Skeletal muscle tissue (tissue), 5 donors: ENCODE measurements at places on chromosomes 12 and 14. TPM values are rescaled to one million over a fixed set of nuclear protein-coding genes. Genes with fewer than 3 reads are reported as not detected.

Gene PLA2G1B
- total RNA-seq: not detected

Gene ADAMTS20
- total RNA-seq: 0.52 TPM

Gene ARF6
- 24.5 TPM for total RNA-seq

Gene PLBD2
- 4.2 TPM for total RNA-seq

Gene ANKRD33
- total RNA-seq: not detected

Gene KRT79
- 1.6 TPM for total RNA-seq

Gene SPRYD4
- total RNA-seq: 2.1 TPM

Gene SIX4
- 11.0 TPM for total RNA-seq

Gene BIN2
- total RNA-seq: 3.1 TPM

Gene MSRB3
- 34.4 TPM for total RNA-seq

Gene ZNF268
- total RNA-seq: 15.7 TPM

Gene MGP
- 292 TPM for total RNA-seq

Gene SLC10A1
- not detected for total RNA-seq

Gene KCNH5
- under 0.01 TPM for total RNA-seq

Gene ALDH2
- total RNA-seq: 5.7 TPM

Gene GUCY2C
- total RNA-seq: not detected

Gene PRH2
- total RNA-seq: not detected

Gene NEUROD4
- total RNA-seq: not detected

Gene EPS8
- 27.7 TPM for total RNA-seq

Gene HELB
- total RNA-seq: 2.6 TPM

Gene TPPP2
- not detected for total RNA-seq

Gene KRT83
- not detected for total RNA-seq

Gene GARIN6
- total RNA-seq: not detected

Gene CCNB1IP1
- total RNA-seq: 57.4 TPM

Gene TAS2R30
- 12.5 TPM for total RNA-seq

Gene PAWR
- 8.4 TPM for total RNA-seq

Gene PELI2
- total RNA-seq: 7.8 TPM

Gene ESR2
- total RNA-seq: 1.0 TPM

Gene CHPT1
- total RNA-seq: 18.3 TPM

Gene PWP1
- total RNA-seq: 38.1 TPM

Gene RIMBP2
- total RNA-seq: 2.6 TPM

Gene XRCC3
- 2.1 TPM for total RNA-seq

Gene RIPK3
- 1.6 TPM for total RNA-seq

Gene MMP14
- 96.0 TPM for total RNA-seq

Gene PLEKHG7
- total RNA-seq: 0.52 TPM

Gene BAG5
- total RNA-seq: 16.7 TPM
